ENCODE measurements at places on chromosomes 1 and 21.

DNA sequence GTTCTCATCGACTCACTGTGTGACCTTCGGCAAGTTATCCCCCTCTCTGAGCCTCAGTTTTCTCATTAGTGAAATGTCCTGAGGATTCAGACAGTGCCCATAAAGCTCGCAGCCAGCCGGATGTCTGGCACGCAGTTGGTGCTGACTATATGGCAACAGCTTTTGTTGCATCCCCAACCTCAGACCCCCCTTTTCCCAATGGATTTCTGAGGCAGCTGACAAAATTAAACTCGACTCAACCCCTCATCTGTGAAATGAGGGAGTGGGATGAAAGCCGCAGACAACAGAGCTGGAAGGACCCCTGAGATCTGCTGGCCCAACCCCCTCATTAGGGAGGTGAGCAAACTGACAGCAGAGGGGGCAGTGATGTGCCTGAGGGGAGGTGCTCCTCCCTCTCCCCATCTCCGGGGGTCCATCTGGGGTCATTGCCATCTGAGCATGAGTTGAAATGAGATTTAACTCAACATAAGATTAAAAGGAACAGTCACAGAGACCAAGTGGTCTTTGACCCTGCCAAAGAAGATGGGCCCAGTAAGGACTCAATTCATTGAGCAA lies 40.4 kb downstream of the NKAIN1 start:
- no peak for DNase-seq

GRCh38 chr1:178266113-178266512 lies 172.2 kb downstream of the RASAL2 start:
- DNase-seq: no peak

- no peak for DNase-seq
These were observed 93.5 kb downstream of the KIF26B start for GRCh38 chr1:245248231-245248731.

DNA sequence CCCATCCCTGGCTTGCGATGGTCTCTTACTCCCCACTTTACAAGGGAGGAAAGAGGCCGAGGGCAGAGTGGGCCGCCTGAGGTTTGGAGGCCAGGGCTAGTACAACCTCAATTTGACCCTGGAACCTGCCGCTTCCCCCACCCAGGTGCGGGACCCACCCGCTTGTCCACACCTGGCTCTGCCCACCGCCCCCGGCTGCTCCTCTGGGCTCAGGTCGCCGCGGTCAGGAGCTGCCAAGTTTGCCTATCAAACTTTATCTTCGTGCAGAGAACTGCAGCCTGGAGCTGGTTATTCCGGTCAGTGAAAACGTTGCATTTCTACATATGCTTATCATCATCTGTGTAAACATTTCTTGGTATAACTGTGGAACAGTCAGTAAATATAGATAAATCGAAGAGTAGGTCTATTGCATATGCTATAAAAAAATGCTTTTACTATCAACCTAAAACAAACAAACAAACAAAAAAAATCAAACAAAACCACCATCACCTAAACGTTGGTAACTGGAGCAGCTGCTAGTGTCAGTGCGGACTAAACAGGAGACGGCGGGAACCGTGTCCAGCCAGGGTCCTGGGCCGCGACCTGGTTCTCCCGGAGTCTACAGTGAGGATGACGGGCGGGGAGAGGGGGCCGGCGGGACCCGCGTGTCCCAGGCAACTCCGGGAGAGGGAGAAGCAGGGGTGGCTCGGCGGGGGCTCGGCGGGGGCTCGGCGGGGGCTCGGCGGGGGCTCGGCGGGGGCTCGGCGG lies 906 bp upstream of the ADARB1 start:
- DNase-seq: no peak

- DNase-seq: no peak
These were observed 86.9 kb downstream of the MPZL1 start for GRCh38 chr1:167808690-167809089.

GRCh38 chr1:94949681-94950661 lies 23.1 kb upstream of the CNN3 start:
- DNase-seq: peak; percentile 65

GRCh38 chr1:21100481-21100921 lies 76.2 kb downstream of the EIF4G3 start:
- DNase-seq: no peak

DNA sequence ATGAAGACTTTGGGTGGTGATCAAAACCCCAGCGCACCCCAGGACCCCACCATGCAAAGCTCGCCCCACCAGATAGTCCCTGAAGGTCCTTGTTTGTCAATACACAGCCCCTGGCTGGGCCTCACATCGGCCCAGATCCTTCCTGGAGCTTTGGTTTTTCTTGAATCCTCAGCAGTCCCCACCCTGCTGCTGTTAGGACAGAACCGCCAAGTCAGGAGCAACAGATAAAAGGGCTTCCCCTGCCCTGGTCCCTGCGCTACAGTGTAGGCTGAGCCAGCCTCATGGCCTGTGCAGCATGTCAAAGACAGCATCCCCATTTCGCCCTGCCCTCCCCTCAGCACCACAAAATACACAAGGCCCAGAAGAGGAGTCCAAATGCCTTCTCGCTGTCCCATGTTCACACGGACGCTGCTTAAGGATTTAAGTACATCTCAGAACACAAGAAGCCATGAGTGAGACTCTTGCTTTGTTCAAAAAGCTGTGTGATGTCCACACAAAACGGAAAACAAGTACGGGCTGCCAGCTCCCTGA lies 65.7 kb downstream of the PSMG1 start:
- DNase-seq: no peak

- peak; percentile 50 for DNase-seq
These were observed 14.1 kb downstream of the PEA15 start for GRCh38 chr1:160219062-160219929.

GRCh38 chr1:64687725-64688327 lies 57.0 kb upstream of the RAVER2 start:
- peak; percentile 18 for DNase-seq

GRCh38 chr1:171221665-171222591 lies 26.4 kb upstream of the FMO1 start:
- peak; percentile 70 for DNase-seq

- DNase-seq: no peak
These were observed 39.6 kb downstream of the RGS5 start for GRCh38 chr1:163163163-163163562.

Data from astrocyte (in vitro differentiated cells and primary cell).